CMK (cell line): ENCODE measurements at places on chromosomes 6 and 20.

- DNase-seq: no peak
Measured at GRCh38 chr20:40654876-40655275, 34.2 kb downstream of the MAFB start.

DNA sequence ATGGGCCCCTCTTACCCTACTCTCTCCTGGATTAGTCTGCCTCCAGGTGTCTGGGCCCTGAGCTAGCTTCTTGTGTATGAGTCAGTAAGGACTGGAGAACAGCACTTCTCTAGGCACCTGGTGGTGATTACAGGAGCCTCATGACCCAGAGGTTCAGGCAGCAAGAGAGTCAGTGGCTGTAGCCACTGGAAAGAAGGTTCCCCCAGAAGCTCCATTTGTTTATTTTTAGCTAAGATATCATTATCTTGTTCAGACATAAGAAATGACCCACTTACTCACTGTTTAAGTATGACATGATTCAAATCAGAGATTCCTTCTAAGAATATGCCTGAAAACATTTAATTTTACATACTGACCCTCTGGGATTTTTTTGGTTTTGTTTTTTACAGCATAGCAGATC lies 23.6 kb upstream of the SLC4A11 start:
- no peak for DNase-seq

GRCh38 chr6:125198398-125198937 lies 44.9 kb downstream of the TPD52L1 start:
- no peak for DNase-seq

GRCh38 chr6:138278326-138278725 lies 60.0 kb upstream of the PBOV1 start:
- DNase-seq: no peak

GRCh38 chr6:20198775-20199174 lies 13.5 kb downstream of the MBOAT1 start:
- no peak for DNase-seq

- no peak for DNase-seq
Measured at GRCh38 chr20:63335711-63336110, 25.4 kb downstream of the CHRNA4 start.

DNA sequence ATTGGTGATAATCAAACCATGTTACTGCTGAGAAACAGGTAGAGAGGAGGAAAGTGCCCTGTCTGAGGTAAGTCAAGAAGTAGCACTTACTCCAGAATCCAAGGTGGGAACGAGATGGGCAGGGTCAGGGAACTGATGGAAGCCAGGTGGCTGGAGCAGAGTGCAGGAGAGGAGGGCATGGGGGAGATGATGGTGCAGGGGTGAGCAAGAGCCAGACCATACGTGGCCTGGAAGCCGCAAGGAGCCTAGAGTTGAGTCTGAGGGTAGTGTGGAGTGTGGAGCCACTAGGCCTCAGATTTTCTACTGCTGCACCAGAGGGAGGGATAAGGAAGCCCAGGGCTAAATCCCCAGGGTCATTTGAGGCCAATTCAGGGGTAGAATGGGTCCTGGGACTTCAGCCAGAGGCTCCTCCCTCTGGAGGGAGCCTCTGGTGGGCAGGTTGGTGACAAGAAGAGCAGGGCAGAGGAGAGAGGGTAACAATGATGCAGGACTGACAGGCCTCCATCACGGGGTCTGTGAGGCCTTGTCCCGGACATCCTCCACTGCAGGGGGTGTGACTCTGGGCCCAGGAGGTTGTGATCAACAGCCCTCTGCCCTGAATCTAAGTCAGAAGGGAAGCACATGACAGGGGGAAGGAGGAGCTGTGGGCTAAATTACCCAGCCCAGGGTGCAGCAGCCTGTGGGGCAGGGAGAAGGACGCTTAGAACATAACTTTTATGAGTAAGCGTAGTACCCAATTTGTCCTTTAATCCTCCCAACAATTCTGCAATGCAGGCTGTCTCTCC lies 28.7 kb downstream of the COX4I2 start:
- DNase-seq: no peak

- DNase-seq: no peak
Measured at GRCh38 chr20:19631410-19631809, 126.6 kb upstream of the RIN2 start.

- no peak for DNase-seq
Measured at GRCh38 chr6:167957626-167958025, 39.8 kb upstream of the KIF25 start.
